ENCODE measurements at places on chromosomes 5 and 9.

DNA sequence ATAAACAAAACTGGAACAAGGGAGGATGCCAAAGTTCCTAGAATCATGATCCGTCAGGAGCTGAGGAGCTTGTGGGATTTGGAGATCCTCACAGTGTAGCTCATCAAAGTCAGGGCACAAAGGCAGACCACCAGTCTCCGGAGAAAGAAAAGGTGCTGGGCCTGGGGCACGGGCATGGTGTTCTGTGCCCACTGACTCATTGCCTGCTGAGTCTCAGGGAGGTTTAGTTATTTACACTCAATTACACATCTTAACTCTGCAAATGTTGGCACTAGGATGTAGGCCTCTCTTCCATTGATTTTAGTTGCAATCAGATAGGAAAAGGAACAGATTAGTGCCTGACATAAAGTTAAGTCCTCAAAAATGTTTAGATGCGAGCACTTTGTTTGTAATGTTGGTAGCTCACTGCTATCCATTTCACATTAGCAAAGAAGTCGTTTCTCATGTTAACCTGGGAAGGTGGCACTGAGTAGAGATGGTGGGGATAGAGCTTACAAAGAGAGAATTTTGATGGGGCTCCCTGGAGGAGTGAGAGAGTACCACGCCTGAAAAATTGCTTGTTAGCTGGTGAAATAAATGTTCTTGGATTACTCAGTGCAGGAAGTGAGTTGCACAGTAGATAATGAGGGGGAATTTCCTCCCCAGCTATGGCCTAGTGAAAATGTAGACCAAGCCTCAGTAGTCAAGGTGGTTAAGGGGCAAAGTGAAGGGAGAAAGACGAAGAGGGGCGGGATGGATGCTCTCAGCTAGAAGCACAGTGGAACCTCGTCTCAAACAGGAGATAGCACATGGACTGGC is 109.5 kb upstream of the CD180 start:
- DNase-seq = no peak

DNA sequence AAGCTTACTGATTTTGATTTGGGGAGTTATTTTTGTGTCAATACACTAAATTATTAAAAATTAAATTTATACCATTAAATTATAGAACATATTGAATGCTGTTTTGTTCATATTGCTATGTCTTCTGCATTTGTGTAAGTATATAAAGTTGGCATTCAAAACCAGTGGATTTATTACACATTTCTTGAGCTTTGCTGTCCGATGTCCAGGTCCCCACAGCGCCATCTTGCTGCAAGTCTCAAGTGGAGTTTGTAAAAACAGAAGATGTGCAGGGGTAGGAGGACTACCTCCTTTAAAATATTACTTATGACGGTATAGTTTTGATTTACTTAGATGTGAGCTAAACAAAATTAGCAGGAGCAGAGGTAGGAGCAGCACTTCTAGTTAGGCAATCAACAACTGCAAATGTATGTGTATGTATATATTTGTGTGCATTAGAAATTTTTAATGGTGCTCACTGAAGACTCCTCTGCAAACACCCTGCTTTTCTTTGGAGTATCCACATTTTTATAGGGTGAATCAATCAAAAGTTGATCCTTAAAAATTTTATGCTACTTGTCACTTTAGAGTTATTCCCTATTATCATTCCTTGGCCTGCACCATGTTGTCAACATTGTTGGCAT is 37.4 kb downstream of the CPEB4 start:
- peak; percentile 31 for DNase-seq

- DNase-seq = no peak
Observed at GRCh38 chr5:137078171-137078665, 420.9 kb downstream of the SPOCK1 start.

GRCh38 chr5:73701566-73701965 is 75.6 kb downstream of the ARHGEF28 start:
- DNase-seq = no peak

GRCh38 chr9:31210978-31211570 is 1173.4 kb upstream of the ACO1 start:
- DNase-seq = peak; percentile 17

DNA sequence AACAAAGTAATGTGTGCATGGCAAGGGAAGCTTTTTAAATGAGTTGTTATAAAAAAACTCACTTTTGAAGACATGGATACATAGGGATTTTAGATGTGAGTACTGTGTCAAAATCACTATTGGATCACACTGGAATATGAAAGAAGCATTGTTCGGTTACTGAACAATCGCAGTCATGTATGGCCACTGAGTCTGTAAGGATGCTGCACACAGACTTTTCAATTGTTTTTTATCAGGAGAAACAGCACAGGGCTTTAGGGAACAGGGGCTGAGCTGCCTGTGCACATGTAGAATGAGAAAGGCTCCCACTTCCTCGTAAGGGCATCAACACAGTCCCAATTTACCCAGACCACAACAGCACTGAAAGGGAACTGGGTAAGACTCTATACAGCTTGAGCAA is 1333.9 kb upstream of the DMAC1 start:
- no peak for DNase-seq

DNA sequence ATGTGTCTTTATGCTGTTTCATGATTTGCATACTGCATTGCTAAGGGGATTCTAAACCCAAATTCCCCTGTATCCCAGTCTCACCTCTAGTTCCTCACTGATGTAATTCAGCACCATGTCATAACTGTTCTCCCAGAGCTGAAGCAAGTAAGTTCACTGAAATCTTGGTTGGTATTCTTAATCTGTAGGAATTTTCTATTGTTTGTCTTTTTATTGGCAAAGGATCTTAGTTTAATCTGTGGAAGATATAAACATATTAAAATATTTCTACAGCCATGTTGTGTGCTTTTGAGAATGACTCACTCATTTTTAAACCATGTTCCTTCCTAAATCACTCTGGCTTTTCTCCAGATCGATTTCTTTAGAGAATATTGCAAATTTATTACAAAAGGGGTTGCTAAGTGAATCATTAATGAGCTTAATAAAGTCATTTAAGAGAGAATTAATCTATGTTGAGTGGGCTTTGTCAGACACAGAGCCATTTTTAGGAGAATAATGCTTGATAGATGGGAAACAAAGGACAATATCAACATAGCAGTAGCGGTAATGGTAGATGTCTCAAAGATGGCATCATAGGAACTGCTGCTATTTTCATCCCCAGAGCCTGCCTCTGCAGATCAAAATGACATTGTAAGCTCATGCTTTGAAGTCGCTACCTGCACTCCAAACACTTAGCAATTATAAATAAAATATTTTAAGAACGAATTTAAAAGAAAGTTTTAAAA is 110.0 kb downstream of the ENC1 start:
- no peak for DNase-seq

DNA sequence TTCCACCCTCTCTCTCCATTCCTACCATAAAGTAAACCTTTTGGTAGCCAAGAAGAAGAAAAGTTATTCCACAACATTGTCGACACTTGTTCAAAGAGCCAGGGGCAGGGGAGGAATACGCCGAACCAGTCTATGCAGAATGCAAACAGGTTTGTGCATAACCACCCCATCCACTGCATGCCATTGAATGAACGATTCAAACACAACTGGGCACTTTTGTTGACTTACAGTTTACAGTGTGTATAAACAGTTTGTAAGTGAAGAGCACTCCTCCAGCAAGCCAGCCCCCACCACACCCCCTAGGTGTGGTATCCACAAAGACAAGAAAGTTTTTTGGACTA is 6.8 kb upstream of the S1PR3 start:
- DNase-seq = no peak

GRCh38 chr5:107208867-107209266 is 461.9 kb downstream of the EFNA5 start:
- no peak for DNase-seq

- no peak for DNase-seq
Observed at GRCh38 chr9:128551657-128552152, 682 bp upstream of the SPTAN1 start.
